ENCODE measurements at places on chromosomes 4 and X.

GRCh38 chr4:82678051-82678450, 116.3 kb upstream of the TMEM150C start:
- DNase-seq, result no peak

GRCh38 chrX:48683411-48683982, at the start of gene WAS:
WAS (plus strand) TSS chrX:48683799; CDS start chrX:48683854, 55 bp downstream.
- DNase-seq, result peak; percentile 59

GRCh38 chr4:22460266-22460665, 55.6 kb downstream of the ADGRA3 start:
- DNase-seq, result no peak

DNA sequence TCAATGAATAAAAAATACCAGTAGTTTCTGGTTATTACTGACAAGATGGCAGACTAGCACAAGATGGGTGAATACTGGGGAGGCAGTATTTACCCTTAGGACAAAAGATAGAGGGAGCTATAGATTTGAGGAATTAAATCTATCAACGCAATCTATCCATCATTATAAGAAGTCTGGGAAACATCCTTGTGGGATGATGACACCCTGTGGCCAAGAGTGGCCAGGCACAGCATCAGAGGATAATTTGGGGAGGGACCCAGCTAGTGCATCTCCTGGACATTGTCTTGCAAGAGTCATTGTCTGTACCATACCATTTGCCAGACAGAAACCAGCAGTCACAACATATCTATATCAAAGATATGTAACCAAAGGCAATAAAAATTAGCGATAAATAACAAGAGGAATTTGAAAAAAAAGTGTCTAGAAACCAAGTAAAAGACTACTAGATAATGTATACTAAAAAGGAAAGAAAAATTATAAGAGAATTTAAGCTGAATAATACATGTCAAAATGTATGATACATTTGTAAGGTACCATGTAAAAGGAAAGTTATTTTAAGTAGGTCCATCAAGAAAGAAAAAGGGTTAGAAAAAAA, 22.9 kb downstream of the KCTD8 start:
- DNase-seq, result no peak

- no peak for DNase-seq
Observed at GRCh38 chrX:123736333-123736921, 3.6 kb upstream of the THOC2 start.

DNA sequence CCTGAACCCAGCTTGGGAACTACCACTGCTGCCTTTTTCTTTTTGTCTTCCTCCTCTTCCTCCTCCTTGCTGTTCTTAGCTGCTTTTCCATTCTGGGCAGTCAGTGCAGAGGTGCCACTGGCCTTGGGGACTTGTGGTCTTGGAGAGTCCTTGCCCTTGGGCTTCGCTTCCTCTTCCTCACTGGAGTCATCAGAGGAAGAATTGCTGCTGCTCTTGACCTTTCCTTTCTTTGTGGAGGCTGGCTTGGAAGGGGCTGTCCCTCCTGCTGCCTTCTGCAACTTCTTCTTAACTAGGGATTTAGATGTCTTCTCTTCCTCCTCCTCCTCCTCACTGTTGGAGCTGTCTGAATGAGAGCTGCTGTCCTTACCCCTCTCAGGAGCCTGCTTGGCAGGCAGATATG, 53.2 kb downstream of the FAM9B start:
- no peak for DNase-seq

GRCh38 chrX:41352329-41352838, 18.4 kb downstream of the DDX3X start:
- no peak for DNase-seq

DNA sequence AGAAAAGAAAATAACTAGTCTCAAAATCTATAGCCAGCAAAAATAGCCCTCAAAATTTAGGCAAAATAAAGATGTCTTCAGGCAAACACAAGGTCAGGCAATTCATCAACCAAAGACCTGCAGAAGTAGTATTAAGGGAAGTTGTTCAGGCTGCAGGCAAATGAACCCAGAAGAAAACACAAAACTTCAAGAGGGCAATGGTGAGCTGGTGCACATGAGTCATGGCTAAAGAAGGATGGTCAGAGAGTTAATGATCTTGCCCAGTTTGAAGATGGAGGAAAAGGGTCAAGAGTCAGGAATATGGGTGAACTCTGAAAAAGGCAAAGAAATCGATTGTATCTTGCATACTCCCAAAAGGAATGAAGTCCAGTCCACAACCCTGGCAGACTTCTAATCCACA, 83.1 kb upstream of the FAT4 start:
- no peak for DNase-seq

GRCh38 chr4:95219109-95219508, 329.7 kb downstream of the UNC5C start:
- no peak for DNase-seq

- no peak for DNase-seq
Observed at GRCh38 chr4:130028552-130028951, 932.6 kb downstream of the C4orf33 start.

Data from GM12864 (cell line).